ENCODE measurements at places on chromosomes 1 and 21.

DNA sequence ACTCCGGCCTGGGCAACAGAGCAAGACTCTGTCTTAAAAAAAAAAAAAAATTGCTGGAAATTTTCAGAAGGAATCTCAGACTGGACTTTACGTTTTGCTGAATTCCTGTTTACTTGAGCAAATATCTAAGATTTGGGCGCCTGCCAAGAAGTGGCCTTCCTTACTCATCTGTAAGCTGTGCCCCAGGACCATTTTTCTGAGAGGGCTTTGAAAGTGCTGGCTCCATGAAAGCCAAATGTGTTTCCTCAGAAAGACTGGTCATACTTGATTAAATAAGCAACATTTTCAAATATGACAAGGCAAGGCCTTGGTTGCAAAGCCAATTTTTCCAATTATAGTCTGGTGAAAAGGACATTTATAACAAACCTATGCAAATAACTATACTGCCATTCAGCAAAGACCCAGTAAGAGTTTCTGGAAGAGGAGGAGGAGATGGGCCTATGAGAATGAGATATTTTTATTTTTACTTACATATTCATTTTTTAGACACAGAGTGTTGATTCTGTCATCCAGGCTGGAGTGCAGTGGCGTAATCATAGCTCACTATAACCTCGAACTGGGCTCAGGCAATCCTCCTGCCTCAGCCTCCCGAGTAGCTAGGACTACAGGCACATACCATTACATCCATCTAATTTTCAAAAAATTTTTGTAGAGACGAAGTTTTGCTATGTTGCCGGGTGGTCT is 56.3 kb upstream of the HTR1D start:
- peak; percentile 84 for DNase-seq

- peak; percentile 84 for DNase-seq
Measured at GRCh38 chr1:161096530-161096929, 1.6 kb upstream of the KLHDC9 start.

DNA sequence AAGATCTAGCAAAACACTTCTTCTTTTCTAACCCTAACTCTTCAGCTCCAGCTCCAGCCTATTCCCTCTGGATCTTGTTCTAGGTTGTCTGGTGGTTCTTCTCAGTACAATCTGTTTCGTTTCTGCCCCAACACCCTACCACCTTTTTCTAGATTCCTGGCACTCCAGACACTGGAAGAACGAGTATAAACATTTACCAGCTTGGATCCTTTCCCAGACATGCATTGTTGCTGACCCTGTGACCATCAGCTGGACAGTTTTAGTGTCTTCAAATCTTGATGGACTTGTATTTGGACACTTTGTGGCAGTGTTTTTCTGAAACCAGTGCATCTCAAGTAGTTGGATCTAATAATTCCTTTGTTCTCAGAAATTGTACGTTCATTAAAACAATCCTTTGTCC is 30.6 kb upstream of the CACNA1E start:
- no peak for DNase-seq

- no peak for DNase-seq
Measured at GRCh38 chr1:204255966-204256365, 42.2 kb upstream of the GOLT1A start.

Data from AG10803 (cell line).